Gastrocnemius medialis (tissue), 4 donors: ENCODE measurements at places on chromosomes 13 and 19.

- DNase-seq, result no peak
Observed at GRCh38 chr19:6521718-6522646, 8.8 kb upstream of the TNFSF9 start.

GRCh38 chr13:36979361-36980050, 19.6 kb downstream of the ALG5 start:
- DNase-seq, result no peak

DNA sequence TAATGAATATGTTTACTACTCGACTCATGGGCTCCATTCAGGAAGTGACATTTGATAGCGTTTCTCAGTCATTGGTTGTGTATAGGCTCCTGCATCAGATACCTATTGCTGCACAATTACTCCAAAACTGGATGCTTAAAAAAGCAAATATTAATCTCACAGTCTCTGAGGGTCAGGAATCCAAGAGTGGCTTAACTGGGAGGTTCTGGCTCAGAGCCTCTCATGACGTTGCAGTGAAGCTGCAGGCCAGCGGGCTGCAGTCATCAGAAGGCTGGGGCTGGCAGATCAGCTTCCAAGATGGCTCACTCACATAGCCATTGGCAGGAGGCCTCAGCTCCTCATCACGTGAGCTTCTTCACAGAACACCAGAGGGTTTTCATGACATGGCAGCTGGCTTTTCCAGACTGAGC, 525.1 kb upstream of the NBEA start:
- peak; percentile 81 for DNase-seq

GRCh38 chr13:31956980-31957644, 74.5 kb upstream of the FRY start:
- DNase-seq, result no peak

GRCh38 chr13:50401049-50401505, 385.8 kb downstream of the KCNRG start:
- no peak for DNase-seq

- DNase-seq, result no peak
Observed at GRCh38 chr19:58107778-58108545, 9.9 kb upstream of the ZSCAN18 start.

GRCh38 chr13:89496478-89496877, 1825.3 kb downstream of the SLITRK5 start:
- no peak for DNase-seq

DNA sequence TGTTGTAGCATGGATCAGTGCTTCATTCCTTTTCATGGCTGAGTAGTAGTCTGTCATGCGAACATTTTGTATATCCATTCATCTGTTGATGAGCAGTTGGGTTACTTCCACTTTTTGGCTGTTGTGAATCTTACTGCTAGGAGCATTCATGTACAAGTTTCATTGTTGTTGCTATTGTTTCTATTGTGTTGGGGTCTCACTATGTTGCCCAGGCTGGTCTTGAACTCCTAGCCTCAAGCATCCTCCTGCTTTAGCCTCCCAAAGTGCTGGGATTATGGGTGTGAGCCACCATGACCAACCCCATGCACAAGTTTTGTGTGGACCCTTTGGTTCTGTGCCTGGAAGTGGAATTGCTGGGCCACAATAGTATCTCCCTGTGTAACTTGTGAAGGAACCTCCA, 15.8 kb downstream of the SLC25A42 start:
- DNase-seq, result no peak

DNA sequence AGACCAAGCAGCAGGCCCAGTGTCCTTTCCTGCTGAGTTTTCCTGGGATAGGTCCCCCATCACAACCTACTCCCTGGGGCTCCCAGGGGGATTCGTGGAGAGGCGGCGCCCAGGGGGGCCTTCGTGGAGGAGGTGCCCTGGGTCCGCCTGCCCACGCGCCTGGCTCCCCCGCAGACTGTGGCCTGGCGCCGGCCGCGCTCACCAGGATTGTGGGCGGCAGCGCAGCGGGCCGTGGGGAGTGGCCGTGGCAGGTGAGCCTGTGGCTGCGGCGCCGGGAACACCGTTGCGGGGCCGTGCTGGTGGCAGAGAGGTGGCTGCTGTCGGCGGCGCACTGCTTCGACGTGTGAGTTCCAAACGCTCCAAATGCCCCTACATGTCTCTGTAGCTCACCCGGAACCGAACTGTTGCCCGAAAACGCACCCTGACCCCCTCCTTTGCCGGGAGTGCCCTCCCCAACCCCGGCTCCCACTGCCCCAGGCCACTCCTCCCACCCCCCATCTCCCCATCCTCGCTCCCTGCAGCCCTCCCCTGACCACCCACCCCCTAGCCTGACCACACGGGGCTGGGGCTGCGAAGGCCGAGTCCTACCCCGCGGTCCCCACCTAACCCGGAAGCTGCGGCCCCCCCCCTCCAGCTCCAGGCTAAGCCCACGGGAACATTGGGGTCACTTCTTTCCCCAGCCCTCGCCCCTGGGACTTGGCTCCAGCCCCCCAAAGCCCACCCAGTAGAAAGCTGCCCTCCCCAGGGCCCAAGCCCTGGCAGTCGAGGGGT, 3.3 kb downstream of the TIMM13 start:
- no peak for DNase-seq

DNA sequence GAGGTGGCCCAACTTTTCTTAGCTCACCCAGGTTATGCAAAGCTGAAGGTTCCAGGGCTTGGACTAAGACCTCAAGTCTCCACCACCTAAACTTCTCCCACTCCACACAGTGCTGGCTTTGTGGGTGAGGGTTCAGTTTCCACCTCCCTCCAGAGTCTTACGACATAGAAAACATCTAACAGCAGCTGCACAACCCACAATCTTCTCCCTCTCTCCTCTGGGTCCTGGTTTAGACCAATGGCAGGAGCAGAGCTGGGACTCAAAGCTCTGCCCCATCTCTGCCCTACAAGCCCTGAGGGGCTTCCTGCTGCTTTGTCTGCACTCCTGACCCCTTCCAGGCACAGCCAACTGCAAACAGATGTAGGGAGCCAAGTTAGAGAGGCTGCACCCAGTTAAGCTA, 16.0 kb downstream of the IRGC start:
- DNase-seq, result no peak

DNA sequence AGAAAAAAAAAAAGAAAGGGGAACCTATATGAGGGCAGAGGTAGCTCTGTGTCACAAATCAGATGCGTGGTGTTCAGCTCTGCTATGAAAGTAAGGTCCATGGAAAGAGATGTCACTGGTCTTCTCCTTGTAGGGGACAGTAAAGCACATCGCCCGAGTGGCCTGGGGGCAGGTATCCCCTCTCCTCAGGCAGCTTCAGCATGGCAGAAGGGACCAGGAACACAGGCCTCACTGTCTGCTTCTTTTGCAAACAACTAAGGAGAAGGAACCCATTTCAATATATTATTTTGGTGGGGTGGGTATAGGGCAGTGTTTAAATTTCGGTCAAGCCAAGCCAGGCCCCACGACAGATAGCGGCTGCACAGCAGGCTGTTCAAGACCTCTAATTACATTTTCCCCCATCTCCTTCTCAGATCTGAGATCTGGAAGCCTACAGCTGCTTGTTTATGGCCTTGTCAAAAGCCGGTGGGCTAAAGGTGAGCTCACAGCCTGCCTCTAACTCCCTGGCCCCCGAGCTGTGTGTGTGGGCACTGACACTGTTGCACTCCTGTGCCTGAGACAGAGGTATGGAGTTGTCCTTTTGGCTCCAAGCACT, 72.8 kb downstream of the HSPH1 start:
- no peak for DNase-seq

GRCh38 chr13:100301418-100301817, 212.5 kb downstream of the PCCA start:
- no peak for DNase-seq

- DNase-seq, result no peak
Observed at GRCh38 chr19:38076337-38076736, 147.7 kb downstream of the DPF1 start.

- DNase-seq, result no peak
Observed at GRCh38 chr13:101893021-101893420, 440.5 kb downstream of the ITGBL1 start.

- no peak for DNase-seq
Observed at GRCh38 chr19:17632577-17632976, 55.6 kb downstream of the UNC13A start.

- DNase-seq, result no peak
Observed at GRCh38 chr13:112803422-112803821, 113.6 kb downstream of the ATP11A start.

GRCh38 chr13:96373597-96373996, 283.7 kb downstream of the HS6ST3 start:
- no peak for DNase-seq

DNA sequence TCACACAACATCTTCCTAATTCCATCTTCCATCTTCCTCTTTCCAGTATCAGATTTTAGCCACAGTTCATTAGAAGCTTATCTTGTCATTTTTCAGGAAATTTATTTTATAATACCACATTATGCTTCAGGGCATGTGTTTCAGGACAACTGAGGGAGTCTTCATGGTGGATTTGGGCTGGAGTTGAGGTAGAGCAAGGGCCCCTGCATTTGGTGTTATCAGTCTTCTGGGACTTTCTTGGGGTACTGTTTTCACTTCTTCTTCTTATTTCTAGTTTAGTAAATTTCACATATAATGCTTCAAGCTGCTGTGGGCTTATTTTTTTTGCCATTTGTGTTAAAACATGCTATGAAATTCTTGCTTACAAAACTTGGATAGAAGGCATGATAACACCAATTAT, 188.7 kb downstream of the LHFPL6 start:
- no peak for DNase-seq

GRCh38 chr13:50519866-50520265, 323.6 kb downstream of the DLEU7 start:
- DNase-seq, result no peak

GRCh38 chr13:79075703-79076102, 330.4 kb downstream of the RBM26 start:
- DNase-seq, result no peak

- no peak for DNase-seq
Observed at GRCh38 chr13:75296641-75297040, 185.3 kb downstream of the TBC1D4 start.

- DNase-seq, result no peak
Observed at GRCh38 chr13:101739382-101740178, 287.1 kb downstream of the ITGBL1 start.

DNA sequence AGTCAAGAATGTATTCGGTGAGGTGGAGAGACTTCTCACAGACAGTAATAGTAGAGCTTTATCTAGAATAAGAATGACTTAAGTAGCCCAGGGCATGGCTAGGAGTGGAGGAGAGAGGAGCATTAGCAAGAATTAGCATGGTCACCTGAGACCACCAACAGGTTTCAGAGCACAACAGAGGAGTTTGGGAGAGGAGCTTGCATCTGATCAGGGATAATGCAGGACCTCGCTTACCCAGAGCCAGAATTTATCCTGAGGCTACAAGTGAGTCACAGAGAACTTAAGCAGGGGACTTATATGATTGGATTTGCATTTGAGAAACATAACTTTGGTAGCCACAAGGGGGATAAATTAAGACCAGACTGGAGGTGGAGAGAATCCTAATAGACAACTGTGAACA, 102.1 kb upstream of the FNDC3A start:
- no peak for DNase-seq

GRCh38 chr13:113952983-113953520, 20.8 kb downstream of the C13orf46 start:
- no peak for DNase-seq

DNA sequence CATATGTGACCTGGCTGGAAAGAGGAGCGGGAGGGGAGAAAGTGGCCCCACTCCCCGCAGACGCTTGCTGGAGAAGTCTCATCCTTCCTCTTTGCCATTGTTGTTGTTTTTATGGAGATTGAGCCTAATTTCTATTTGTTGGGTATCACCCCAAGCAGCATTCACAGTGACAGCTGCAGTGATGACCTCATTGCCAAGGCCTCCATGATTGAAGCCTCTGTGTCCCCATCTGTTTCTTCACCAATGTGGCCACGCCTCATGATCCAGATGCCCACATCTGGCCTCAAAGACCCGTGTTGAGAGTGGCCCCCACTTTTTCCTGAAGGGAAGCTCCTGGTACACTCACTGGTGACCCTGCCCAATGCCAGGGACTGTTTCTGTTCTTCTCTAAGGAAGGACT, 154.2 kb downstream of the SLC7A1 start:
- no peak for DNase-seq

DNA sequence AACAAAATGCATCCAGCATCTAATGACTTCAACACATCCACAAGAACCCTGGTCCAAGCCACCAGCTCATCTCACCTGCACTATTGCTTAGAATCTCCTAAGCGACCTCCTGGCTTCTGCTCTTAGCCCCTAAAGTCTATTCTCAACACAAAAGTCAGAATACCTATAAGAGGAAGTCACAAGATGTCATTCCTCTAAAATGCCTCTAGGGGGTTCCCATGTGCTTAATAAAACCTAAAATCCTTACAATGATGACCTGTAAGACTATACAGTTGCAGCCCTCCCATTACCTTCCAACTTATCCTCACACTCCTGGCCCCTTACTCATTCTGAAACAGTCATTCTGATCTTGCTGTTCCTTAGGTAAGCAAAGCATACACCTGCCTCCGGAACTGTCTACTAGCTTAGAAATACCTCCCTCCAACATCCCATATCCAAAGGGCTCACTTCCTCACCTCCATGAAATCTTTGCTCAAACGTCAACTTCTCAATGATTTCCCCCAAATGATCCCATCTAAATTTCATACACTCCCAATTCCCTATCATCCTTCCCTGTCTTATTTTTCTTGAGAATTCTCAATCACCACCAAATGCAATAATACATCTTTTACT, 10.0 kb downstream of the ATP7B start:
- no peak for DNase-seq

GRCh38 chr13:86788616-86789015, 882.6 kb upstream of the SLITRK5 start:
- no peak for DNase-seq

GRCh38 chr13:110149036-110149435, 157.9 kb downstream of the COL4A1 start:
- DNase-seq, result no peak

DNA sequence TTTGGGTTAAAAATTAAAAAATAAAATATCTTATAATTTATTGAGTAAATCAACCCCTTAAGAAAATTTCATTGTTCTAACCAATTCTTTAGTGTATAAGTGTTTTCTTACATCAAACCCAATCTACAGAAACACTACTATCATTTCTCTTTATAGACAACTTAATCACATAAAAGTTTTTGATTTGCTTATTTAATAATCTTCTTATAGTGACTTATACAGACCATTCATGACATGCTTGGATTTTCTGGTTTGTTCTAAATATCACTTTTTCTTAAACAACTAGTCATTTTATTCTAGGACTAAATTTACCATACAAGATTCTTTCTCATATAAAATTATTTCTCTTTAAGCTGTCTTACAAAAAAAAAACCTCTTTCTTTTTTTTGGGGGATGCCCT, 27.3 kb upstream of the ZSCAN5A start:
- DNase-seq, result no peak

DNA sequence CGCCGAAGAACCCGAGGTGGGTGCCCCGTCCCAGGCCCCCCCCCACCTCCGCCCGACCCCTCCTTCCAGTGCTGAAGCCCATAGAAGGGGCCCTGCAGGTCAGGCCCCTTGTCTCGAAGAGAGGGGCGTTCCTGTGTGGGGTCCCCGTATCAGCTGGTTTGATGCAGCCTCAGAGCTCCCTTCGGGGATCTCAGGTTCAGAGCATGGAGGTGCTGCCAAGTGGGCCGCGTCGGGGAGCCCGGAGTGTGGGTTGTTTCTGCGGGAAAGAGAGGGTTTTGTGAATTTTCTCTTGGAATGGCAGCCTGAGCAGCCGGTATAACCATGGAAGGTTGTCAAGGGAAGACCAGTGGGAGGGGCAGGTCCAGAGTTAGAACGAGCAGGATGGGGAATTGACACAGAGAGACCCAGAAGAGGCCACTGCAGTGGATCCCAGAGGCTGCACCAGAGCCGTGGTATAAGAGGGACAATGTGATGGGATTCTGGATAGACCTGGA, 384 bp downstream of the TRAPPC2B start:
- DNase-seq, result no peak

GRCh38 chr19:459724-460511, 915 bp downstream of the SHC2 start:
- no peak for DNase-seq

- DNase-seq, result no peak
Observed at GRCh38 chr19:18291019-18291524, 9.7 kb upstream of the JUND start.
